Spleen (tissue), 13 donors: ENCODE measurements at places on chromosomes 7 and 10. TPM values are rescaled to one million over a fixed set of nuclear protein-coding genes. Genes with fewer than 3 reads are reported as not detected.

DNA sequence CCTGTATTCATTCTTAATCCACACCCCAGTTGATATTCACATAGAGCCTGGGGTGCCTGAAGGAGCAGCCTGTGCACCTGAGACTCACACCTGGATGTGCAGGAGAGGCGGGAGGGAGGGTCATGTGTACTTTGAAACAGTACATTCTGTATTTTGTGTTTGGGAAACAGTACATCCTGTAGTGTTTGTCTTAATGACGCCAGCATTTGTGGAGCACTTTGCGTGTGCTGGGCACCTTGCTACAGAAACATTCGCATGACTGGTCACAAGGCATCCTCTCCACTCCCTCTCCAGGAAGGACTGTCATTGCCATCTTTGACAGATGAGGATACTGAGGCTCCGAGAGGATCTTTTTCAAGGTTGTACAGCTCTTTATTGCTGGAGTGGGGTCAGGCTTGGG is 132.1 kb downstream of the TACC2 start:
- H3K27me3 ChIP-seq, result no peaks in the 10 kb centered on the region
- H3K4me3 ChIP-seq, result no peak overlapping the region
- no peaks in the 10 kb centered on the region for H3K36me3 ChIP-seq
- H3K27ac ChIP-seq, result no peak overlapping the region
- no peaks in the 10 kb centered on the region for H3K4me1 ChIP-seq
- no peak for DNase-seq

DNA sequence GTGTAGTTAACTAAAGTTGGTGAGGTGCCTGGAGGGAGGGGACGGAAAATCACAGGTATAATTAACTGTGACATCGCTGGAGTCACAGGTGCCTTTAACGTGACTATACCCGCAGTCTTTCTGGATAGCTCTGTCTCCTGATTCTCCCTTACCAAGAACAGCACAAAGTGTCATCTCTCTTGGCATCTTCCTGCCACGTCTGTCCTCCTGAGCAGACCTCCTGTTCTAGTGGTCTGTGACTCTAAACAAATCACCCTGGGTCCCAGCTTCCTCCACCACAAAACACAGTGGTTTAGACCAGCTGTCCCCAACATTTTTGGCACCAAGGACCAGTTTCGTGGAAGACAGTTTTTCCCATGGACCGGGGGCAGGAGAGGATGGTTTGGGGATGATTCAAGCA is 90.5 kb downstream of the CALN1 start:
- H3K27me3 ChIP-seq, result no peaks in the 10 kb centered on the region
- H3K4me1 ChIP-seq, result no peaks in the 10 kb centered on the region
- H3K4me3 ChIP-seq, result no peak overlapping the region
- H3K27ac ChIP-seq, result no peak overlapping the region

DNA sequence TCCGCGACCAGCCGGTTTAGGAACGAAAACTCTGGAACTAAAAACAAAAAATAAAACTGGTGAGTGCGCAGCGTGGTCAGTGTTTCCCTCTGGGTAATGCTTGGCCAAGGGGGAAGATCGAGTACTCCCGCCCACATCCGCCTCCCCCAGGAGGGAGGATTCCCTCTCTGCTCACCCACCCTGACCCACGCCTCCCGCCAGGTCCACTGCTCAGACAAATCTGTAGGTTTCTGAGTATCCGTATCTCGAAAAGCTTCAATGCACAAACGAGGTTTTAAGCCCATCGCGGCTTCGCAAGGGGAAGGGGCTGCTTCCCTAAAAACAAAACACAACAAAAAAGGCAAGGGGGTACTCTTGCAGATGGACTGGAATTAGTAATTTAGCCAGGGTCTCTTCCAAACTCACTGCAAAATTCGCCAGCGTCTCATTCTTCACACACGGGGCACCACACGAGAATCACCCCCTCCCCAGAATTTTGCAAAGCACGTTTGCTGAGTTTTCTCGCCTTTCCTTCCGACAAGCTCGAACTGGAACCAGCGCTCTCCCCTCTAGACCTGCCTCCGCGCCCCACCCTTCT is 75.2 kb downstream of the INSIG1 start:
- no peak overlapping the region for H3K4me3 ChIP-seq
- H3K4me1 ChIP-seq, result peaks cover 35% of the 10 kb centered on the region
- H3K27me3 ChIP-seq, result peaks cover 80% of the 10 kb centered on the region

DNA sequence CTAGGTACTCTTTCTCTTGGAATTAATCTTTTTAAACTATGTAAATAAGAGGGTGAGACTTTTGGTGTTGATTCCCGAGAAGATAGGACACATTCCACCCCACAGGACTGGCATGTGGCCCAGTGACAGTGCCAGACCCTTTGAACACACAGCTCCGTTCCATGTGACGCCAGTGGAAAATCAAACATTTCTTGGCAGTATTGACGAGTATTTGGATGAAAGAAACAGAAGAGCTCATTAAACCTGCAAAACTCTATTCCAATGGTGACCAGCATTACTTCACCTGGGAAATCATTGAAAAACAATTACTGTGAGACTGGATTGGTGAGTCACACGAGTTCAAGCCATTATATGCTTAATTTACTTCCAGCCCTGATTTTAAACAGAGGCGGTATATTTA is 25.8 kb downstream of the AKR1E2 start:
- H3K4me3 ChIP-seq, result no peak overlapping the region
- H3K27me3 ChIP-seq, result no peaks in the 10 kb centered on the region
- H3K27ac ChIP-seq, result no peak overlapping the region
- no peaks in the 10 kb centered on the region for H3K36me3 ChIP-seq
- DNase-seq, result no peak

- peaks cover 48% of the 10 kb centered on the region for H3K4me1 ChIP-seq
- no peak for DNase-seq
- H3K36me3 ChIP-seq, result no peaks in the 10 kb centered on the region
- H3K4me3 ChIP-seq, result no peak overlapping the region
- no peak overlapping the region for H3K27ac ChIP-seq
These were observed 2.6 kb upstream of the CYP26A1 start for GRCh38 chr10:93071177-93071472.

DNA sequence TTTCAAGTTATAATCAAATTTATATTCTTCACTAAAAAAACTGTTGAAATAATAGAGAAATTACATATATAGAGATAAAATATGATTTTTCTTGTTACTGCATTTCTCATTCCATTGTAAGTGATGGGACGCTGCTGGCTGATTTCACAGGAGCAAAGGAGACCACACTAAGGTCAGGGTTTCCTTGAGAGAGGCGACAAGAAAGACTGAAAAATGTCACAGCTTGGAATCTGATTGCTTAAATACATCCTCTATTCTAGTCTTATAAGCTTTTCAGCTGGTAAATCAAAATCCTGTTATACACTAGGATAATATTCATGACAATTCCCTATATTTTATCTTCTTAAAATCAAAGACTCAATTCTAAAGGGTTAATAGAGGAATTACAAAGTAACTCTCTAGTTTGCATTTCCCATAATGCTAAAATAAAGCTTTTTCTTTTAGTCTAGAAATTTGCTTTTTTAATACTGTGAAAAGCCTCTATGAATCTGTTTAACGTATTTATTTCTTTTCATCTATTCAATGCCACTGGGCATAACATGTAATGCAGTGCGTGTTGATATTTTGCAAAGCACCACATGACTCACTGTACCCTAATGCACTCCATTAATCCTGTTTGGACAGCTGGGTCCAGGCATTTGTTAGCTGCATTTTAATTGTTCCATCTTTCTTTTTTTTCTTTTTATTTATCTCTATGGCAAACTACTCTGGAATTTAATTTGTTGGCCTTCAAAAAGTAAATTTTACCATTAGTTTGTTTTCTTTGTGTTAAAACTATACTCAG is 81.7 kb downstream of the RNF32 start:
- H3K27me3 ChIP-seq, result no peaks in the 10 kb centered on the region
- no peak for DNase-seq
- H3K4me3 ChIP-seq, result no peak overlapping the region
- no peak overlapping the region for H3K27ac ChIP-seq
- no peaks in the 10 kb centered on the region for H3K4me1 ChIP-seq
- peaks cover 45% of the 10 kb centered on the region for H3K36me3 ChIP-seq

- H3K27me3 ChIP-seq, result no peaks in the 10 kb centered on the region
- H3K36me3 ChIP-seq, result no peaks in the 10 kb centered on the region
- no peak overlapping the region for H3K4me3 ChIP-seq
- H3K27ac ChIP-seq, result peak overlapping the region; percentile 15
These were observed 28.8 kb downstream of the DENND10 start for GRCh38 chr10:119132521-119133345.

GRCh38 chr7:148856578-148856881 is 27.6 kb downstream of the EZH2 start:
- H3K4me1 ChIP-seq, result peaks cover 9% of the 10 kb centered on the region
- no peak overlapping the region for H3K4me3 ChIP-seq
- no peak for DNase-seq
- H3K27ac ChIP-seq, result no peak overlapping the region
- no peaks in the 10 kb centered on the region for H3K27me3 ChIP-seq

GRCh38 chr10:6204341-6205191 is 1.8 kb downstream of the PFKFB3 start:
- H3K27ac ChIP-seq, result peak overlapping the region; percentile 97
- peaks cover 24% of the 10 kb centered on the region for H3K4me1 ChIP-seq
- no peak for DNase-seq
- H3K36me3 ChIP-seq, result no peaks in the 10 kb centered on the region

DNA sequence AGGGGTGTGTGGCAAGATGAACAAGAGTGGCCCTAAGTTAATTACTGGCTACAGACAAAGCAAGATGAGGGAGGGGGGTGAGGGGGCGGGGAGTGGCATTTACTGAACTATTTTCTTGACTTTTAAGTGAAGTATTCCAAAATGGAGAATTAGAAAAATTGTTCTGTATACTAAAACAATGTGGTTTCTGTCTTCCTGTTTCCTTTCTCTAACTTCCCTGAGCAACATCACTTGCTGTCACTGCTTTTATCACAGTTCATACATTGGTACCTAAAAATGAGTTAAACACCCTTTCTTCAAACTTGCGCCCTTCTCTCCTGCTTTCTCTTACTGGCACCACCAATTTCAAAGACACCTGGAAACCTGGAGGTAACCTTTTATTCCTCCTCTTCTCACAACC is 21.6 kb downstream of the PDZD8 start:
- no peak overlapping the region for H3K27ac ChIP-seq
- H3K4me3 ChIP-seq, result no peak overlapping the region
- H3K36me3 ChIP-seq, result no peaks in the 10 kb centered on the region
- H3K4me1 ChIP-seq, result peaks cover 73% of the 10 kb centered on the region
- no peaks in the 10 kb centered on the region for H3K27me3 ChIP-seq
- no peak for DNase-seq

- no peaks in the 10 kb centered on the region for H3K27me3 ChIP-seq
- no peaks in the 10 kb centered on the region for H3K36me3 ChIP-seq
- peak overlapping the region; percentile 75 for H3K4me3 ChIP-seq
- peak overlapping the region; percentile 100 for H3K27ac ChIP-seq
- no peak for DNase-seq
- H3K4me1 ChIP-seq, result peaks cover 49% of the 10 kb centered on the region
These were observed 1.5 kb downstream of the KMT2E start for GRCh38 chr7:105015390-105015965.

DNA sequence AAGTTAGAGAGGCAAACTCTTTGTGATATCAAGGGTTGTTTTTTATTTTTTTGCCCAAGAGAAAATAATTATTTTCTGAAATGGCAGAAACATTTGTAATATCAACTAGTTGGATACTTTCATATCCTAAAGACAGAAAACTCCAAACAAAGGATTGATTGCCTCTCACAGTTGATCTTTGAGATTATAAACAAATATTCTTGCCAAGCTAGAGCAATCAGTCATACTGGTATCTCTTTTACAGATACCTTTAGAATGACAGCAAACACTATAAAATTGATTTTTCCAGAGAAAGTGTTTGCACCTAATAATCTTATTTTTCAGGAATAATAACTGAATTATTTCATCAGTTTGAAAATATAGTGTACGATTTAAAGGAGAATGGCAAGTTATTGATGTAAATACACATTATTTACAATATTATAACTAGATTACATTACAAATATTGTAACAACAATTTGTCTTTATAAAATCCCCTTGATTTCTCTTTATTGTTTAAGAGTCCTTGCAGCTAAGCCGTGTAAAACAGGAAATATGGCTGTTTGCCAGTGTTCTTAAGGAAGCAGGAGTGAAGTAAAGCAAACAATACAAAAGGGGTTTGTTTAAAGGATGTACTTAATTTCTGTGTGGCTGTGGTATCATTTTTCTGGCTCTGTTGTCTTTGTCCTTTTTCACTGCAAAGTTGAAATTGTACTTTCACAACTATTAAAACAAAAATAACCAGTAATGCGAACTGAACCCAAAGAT is 58.4 kb downstream of the MAPK8 start:
- DNase-seq, result no peak
- no peak overlapping the region for H3K4me3 ChIP-seq
- peaks cover 18% of the 10 kb centered on the region for H3K4me1 ChIP-seq

GRCh38 chr7:139304517-139304916 is 36.6 kb upstream of the FMC1 start:
- no peaks in the 10 kb centered on the region for H3K27me3 ChIP-seq
- H3K27ac ChIP-seq, result no peak overlapping the region
- H3K36me3 ChIP-seq, result no peaks in the 10 kb centered on the region
- H3K4me1 ChIP-seq, result no peaks in the 10 kb centered on the region
- DNase-seq, result no peak

DNA sequence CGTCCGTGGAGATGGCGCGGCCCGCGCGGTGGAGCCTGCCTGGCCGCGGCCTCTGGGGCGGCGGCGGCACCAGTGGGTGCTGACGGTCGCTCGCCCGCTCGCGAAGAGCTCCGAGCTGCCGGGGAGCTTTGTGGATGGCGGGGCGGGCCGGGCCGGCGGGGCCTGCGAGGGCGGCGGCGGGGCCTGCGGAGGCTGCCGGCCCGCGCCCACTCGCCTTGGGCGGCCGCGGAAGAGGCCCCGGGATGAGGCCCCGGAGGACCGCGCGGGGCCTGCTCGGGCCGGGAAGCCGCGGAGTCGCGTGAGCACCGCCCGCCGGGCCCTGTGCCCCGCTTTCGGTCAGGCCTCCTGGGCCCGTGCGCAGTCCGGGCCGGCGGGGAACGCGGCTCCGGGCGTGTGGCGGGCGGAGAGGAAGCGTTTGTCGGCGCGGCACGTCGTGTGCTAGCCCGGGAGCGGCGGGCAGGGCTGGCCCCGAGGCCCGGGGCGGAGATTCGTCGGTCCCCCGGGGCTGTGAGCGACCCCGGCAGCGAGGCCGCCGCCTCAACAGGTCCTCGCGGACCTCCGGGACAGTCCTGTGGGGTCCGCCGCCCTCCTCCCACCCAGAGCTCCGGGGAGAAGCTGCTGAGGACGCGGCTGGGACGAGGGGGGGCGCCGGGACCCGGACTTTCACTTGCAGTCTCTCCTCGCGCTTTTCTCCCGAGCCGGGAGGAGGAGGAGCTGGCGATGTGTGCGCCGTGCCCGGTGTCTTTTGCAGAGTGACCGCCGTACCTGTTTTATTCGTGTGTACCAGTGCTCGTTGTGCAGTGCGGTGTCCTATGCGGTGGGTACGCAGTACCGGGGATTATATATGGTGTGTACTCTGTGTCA is 578 bp downstream of the ZMYND11 start:
- H3K36me3 ChIP-seq, result no peaks in the 10 kb centered on the region
- peaks cover 54% of the 10 kb centered on the region for H3K4me1 ChIP-seq
- H3K4me3 ChIP-seq, result peak overlapping the region; percentile 92

- no peak for DNase-seq
- no peak overlapping the region for H3K27ac ChIP-seq
- H3K27me3 ChIP-seq, result no peaks in the 10 kb centered on the region
These were observed 8.0 kb downstream of the AKR1B10 start for GRCh38 chr7:134535272-134535918.

Gene FGFBP3
- 0.79 TPM for polyA plus RNA-seq

Gene MOGAT3
- polyA plus RNA-seq, result not detected

Gene C10orf62
- polyA plus RNA-seq, result not detected
